ENCODE measurements at places on chromosomes 1 and 21.

GRCh38 chr1:44266400-44267344 lies 53.4 kb downstream of the DMAP1 start:
- no peak for DNase-seq

GRCh38 chr1:179973198-179974110 lies 18.8 kb downstream of the CEP350 start:
- no peak for DNase-seq

DNA sequence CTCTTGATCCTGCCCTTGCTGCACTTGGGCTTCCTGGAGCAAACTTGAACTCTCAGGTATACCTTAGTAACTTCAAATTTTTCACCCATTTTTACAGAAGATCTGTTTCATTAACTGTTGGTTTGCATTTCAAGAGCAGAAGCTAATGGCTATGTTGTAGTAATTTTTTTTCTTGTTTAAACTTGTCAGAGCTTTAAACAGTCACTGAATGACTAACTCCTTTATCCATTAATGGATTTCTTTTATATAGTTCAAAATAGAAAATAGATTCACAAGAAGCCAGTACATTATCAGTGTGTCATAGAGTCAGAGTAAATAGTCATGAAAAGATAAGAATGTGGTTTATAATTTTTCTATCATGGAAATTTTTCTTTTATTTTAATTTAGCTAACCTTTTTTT lies 13.6 kb downstream of the SRSF11 start:
- DNase-seq: no peak

DNA sequence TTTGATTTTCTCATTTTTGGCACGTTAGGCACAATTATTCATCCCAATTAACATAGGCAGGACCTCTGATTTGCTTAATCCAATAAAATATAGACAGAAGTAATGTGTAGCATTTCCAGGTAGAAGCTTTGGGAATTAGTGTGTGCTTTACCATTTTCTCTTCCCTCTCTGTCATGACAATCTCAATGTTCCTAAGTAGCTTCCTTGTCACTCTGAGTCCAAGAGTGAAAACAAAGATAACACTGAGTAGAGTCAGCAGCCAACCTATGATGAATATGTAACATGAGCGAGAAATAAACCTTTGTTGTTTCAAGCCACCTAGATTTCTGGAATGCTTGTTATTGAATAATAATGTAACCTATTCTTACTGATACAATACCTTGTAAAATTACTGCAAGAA lies 283.8 kb downstream of the OMA1 start:
- DNase-seq: no peak

DNA sequence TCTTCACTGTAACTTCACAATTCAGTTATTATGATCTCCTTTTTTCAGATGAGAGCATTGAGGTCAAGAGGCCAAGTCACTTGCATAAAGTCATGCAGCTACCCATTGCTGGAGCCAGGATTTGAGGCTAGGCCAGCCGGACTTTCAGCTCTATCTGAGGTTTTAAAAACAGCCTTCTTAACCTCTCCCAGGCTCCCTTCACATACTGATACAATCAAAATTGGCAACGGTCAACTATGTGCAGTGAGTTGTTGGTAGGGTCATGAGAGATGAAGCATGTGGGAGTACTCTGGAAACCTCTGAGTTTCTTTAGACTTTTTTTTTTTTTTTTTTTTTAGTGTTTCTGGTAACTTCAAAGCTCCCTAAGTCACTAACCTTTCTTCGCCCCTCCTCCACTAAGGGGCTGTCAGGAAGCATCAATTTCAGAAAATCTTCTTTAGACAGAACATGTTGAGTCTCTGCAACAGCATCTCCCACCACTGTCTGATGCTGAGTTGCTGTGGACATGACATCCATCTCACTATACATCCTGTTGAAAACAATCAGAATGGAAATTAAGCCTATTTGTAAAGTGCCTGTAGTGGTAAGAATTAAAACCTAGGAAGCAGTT lies 201.8 kb downstream of the SIPA1L2 start:
- DNase-seq: no peak

DNA sequence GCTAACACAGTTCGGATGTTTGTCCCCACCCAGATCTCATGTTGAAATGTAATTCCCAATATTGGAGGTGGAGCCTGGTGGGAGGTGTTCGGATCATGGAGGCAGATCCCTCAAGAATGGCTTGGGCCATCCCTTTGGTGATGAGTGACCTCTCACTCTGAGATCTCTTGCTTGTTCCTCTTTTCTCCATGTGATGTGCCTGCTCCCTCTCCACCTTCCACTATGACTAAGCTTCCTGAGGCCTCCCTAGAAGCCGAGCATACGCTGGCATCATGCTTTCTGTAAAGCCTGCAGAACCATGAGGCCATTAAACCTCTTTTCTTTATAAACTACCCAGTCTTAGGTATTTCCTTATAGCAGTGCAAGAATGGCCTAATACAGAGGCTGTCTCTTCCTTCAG lies 8.1 kb upstream of the PLA2G5 start:
- DNase-seq: no peak

GRCh38 chr1:229117664-229118300 lies 153.1 kb upstream of the RAB4A start:
- DNase-seq: no peak

GRCh38 chr1:40679165-40679953 lies 12.1 kb upstream of the NFYC start:
- DNase-seq: no peak

DNA sequence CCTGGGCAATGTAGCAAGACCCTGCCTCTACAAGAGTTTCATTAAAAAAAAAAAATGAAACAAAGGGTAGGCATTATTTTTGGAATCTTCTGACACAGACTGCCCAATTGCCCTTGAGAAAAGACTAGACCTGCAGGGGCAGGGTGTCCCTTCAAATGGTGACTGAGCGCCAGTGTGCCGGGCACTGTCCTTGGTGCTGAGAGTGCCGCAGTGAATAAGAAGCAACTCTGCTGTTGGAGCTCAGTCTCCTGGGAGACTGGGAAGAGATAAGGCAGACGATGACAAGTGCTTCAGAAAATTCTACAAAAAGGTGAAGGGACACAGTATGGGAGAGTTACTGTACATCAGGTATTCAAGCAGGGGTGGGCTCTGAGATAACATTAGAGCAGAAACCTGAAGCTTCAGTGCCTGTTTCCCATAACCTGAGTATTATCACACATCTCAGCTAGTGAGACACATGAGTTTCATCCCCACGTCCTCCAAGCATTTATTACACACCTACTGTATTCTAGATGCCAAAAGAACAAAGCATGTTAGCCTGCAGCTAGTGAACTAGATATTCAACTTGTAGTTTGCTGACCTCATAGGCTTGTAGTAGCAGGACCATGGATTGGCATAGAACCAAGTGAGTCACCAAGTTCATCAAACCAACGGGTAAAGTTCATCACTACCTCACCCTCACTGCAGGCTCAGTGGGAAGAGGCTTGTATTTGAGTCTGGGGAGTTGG lies 18.4 kb upstream of the RPL11 start:
- no peak for DNase-seq

DNA sequence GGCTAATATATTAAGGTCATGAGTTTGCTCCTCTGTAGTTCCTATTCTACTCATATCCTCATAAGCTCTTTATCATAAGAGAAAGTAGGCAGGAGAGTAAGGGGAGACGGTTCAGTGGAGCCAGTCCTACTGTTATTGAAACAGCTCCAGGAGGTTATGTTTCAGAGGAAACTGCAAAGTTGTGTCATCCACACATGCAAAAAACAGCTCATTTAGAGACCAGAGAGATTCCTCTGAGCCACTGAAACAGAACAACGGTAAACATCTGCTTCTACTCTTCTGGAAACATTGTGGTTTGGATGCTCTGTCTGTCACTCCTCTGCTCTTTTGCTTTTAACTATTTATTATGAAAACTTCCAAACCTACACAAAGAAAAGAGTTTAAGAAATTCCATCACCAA lies 66.3 kb upstream of the PPP2R5A start:
- peak; percentile 44 for DNase-seq

DNA sequence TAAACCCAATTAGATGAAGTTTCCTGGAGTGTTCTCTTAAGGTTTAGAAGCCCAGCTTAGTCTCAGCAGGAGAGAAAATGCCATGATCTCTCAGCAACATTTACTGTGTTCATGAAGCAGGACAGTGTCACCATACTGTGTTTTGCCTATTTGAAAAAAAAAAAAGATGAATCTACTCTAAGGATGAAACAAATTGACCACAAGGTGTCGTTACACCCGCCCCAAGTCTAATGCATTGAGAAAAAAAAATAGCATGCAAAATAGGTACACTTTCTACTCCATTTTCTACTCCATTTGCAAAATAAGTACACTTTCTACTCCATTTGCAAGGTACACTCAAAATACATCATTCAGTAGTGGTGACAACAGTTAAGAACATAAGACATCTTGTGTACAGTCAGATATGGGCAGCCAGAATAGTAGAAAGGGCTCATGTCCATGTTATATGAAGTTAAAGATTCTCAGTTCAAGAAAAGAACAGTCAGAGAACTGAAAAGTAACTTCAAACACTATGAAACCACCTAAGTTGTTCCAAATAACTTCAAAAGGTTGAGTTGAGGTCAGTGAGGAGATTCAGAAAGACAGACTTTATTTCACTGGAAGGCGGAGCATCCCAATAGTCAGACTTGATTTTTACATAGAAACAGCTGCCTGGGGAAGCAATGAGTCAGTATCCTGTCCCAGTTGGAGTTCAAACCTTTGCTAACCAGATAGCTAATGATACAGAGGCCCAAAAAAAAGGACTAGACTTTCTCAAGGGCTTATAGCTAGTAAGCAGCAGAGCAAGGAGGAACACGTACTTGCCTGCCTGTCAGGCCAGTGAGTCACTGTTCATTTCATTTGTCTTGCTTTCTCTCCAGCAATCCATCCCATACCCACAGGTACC lies 13.3 kb downstream of the PLPPR5 start:
- peak; percentile 79 for DNase-seq

DNA sequence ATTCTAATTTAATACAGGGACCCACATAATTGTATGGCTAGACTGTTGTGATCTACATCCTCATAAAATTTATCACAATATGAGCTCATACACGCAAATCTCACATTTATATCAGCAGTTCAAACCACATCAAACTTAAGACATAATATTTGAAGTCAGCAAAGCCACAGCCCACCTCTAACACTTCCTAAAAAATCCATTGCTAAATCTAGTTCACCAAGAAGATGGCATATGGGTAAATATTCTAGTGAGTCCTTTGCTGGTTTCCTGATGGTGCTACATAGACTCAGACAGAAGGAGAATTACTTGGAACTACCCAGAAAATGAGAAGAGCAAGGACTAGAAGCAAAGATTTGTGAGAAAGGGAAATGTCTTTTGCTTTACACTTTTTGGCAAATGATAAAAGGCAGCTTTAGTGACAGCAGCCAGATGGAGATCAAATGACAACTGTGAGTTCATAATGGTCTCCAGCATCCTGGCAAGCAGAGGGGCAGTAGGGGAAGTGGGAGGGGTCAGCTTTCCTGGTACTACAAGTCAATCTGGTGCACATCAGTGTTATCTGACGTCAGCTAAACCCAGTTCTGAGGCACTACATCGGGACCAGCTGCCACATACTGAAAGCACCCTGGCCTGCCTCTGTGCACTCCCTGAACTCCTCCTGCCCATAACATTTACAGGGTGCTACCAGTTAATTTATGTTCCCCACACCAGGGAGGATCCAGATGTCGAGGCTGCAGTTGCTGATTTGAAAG lies 10.6 kb upstream of the GADD45A start:
- DNase-seq: no peak

- no peak for DNase-seq
These were observed at the start of gene RCSD1 for GRCh38 chr1:167629681-167630567. Gene RCSD1 (plus strand): TSS chr1:167630232. CDS start chr1:167630424, 192 bp downstream.

DNA sequence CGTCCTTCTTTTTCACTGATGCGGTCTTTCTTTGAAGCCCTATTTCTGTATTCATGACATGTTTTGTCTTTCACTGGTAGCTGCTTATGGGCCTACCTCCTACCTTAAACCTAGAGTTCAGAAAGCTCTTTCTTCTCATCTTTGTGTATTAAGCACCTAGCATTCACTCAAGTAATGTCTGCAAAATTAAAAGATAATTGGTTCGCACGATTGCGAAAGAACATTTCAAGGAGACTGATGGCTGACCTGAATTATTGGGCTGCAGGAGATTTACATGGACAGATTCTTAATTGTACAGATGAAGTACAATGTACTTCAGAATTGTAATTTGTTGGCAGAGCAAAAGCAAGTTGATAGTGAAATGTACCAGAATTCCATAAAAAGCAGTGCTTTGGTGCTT lies 206.4 kb downstream of the PCP4 start:
- no peak for DNase-seq

DNA sequence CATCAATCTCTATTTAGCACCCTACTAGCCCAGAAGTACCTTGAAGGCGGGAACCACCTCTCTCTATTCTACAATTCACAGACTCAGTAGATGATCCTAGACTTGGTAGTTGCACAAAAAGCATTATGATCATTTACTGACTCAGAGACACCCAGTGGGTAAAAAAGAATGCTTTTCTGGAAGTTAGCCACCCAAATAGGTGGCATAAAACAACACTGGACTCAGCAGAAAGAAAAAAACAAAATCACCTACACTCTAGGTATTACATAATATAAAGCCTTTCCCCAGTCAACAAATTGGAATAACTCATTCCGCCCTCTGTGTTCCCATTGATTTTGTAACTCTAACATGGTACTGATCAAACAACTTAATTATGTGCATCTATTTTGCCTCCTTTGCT lies 126.3 kb downstream of the PTPN14 start:
- no peak for DNase-seq

DNA sequence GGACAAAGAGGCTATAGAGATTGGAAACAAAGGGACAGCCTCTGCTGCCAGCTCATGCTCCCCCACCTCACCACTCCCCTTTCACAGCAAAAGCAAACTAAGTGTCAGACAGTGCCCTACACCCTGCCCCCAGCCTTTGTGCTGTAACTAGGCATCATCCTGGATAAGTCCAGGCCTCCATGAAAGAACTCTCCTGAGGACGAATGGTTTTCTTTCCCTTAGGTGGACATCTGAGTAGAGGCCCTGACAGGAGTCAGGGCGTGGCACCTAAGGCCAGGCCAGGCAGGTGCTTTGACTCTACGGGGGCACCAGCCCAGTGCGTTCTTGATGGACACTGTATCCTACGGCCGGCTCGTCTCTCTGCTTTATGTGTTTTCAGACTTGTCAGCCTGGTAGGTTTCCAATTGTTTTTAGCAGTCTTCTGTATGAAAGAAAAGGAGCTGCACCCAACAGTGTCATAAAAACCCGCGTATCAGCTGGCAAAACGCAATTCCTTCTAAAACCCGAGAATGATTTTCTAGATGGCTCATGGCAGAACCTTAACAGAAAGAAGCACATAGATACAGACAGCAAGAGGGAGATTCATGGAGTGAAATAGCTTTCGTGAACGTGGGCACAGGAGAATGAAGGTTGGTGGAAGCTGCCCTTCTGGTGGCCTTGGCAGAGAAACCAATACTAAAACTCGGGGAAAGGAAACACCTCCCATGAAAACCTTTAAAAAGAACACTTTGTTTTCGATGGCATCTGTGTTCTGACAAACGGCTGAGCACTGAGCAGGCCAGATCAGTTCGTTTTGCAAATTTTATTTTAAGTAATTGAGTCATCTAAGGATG lies 51.7 kb upstream of the AJAP1 start:
- DNase-seq: no peak

- no peak for DNase-seq
These were observed 56.0 kb downstream of the TTLL7 start for GRCh38 chr1:83942914-83943313.

- no peak for DNase-seq
These were observed 155.2 kb upstream of the KAZN start for GRCh38 chr1:14443164-14443787.
